Vagina (tissue), 2 donors: ENCODE measurements at places on chromosomes 16 and 17.

DNA sequence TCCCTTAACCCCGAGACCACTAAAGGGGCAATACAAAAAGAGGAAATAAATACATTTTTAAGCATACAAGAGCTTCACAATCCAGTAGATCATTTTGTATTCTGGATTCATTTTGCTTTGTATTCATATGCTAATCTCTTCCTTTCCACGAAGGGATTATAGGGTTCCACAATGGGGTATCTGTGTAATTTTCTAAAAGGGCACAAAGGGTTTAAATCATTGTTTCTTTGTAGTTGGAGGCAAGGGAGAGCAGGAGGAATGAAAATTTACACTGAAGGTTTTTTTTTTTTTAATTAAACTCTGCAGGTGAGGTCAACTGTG is 592 bp upstream of the NUFIP2 start:
- H3K27ac ChIP-seq: peak overlapping the region; percentile 100
- no peaks in the 10 kb centered on the region for H3K36me3 ChIP-seq
- DNase-seq: no peak
- H3K27me3 ChIP-seq: no peaks in the 10 kb centered on the region
- H3K4me3 ChIP-seq: peak overlapping the region; percentile 98
- peaks cover 33% of the 10 kb centered on the region for H3K4me1 ChIP-seq

- peaks cover 21% of the 10 kb centered on the region for H3K4me1 ChIP-seq
- peak overlapping the region; percentile 45 for H3K27ac ChIP-seq
- no peak for DNase-seq
- H3K27me3 ChIP-seq: no peaks in the 10 kb centered on the region
- H3K36me3 ChIP-seq: no peaks in the 10 kb centered on the region
- H3K4me3 ChIP-seq: no peak overlapping the region
Measured at GRCh38 chr16:17224879-17225281, 245.9 kb downstream of the XYLT1 start.

GRCh38 chr17:37830151-37830993 is 85.5 kb upstream of the HNF1B start:
- H3K27ac ChIP-seq: no peak overlapping the region
- no peaks in the 10 kb centered on the region for H3K36me3 ChIP-seq
- no peaks in the 10 kb centered on the region for H3K4me1 ChIP-seq
- no peak overlapping the region for H3K4me3 ChIP-seq

DNA sequence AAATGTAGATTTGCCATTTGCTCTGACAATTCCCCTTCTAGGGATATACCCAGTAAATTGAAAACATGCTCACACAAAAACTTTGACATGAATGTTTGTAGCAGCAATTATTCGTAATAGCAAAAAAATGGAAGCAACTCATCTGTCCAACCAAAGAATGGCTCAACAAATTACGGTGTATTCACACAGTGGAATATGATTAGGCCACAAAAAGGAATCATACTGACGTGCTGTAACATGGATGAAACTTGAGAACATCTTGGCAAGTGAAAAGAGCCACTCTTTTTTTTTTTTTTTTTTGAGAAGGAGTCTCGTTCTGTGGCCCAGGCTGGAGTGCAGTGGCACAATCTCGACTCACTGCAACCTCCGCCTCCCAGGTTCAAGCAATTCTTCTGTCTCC is 24.1 kb upstream of the SPNS3 start:
- no peaks in the 10 kb centered on the region for H3K4me1 ChIP-seq
- no peaks in the 10 kb centered on the region for H3K36me3 ChIP-seq
- no peak overlapping the region for H3K27ac ChIP-seq
- H3K27me3 ChIP-seq: no peaks in the 10 kb centered on the region

DNA sequence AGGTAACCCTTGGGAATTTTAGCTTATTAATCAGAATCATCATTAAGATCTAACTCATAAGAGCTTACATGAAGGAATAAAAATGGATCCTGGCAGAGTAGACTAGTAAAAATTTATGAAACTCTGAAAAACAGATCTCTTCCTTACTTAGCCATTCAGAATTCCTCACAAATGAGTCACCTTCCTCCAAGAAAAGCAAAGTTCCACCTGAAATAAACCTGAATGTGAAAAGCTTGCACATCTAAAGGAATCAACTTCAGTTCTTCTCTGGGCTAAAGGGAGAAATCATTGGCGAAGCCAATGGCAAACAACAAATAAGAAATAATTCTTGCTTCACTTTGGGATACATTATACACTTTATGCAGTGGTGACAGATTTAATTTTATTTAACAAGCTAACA is 22.7 kb downstream of the MYO1D start:
- DNase-seq: no peak
- no peaks in the 10 kb centered on the region for H3K27me3 ChIP-seq
- H3K4me1 ChIP-seq: peaks cover 18% of the 10 kb centered on the region
- no peak overlapping the region for H3K4me3 ChIP-seq

GRCh38 chr16:28237754-28238357 is 26.1 kb upstream of the XPO6 start:
- H3K27ac ChIP-seq: no peak overlapping the region
- no peak overlapping the region for H3K4me3 ChIP-seq
- DNase-seq: no peak
- no peaks in the 10 kb centered on the region for H3K27me3 ChIP-seq
- H3K4me1 ChIP-seq: no peaks in the 10 kb centered on the region
- no peaks in the 10 kb centered on the region for H3K36me3 ChIP-seq

- H3K36me3 ChIP-seq: no peaks in the 10 kb centered on the region
- peaks cover 77% of the 10 kb centered on the region for H3K4me1 ChIP-seq
- H3K27me3 ChIP-seq: no peaks in the 10 kb centered on the region
- DNase-seq: no peak
- no peak overlapping the region for H3K4me3 ChIP-seq
Measured at GRCh38 chr17:17818088-17818526, 18.7 kb downstream of the SREBF1 start.

DNA sequence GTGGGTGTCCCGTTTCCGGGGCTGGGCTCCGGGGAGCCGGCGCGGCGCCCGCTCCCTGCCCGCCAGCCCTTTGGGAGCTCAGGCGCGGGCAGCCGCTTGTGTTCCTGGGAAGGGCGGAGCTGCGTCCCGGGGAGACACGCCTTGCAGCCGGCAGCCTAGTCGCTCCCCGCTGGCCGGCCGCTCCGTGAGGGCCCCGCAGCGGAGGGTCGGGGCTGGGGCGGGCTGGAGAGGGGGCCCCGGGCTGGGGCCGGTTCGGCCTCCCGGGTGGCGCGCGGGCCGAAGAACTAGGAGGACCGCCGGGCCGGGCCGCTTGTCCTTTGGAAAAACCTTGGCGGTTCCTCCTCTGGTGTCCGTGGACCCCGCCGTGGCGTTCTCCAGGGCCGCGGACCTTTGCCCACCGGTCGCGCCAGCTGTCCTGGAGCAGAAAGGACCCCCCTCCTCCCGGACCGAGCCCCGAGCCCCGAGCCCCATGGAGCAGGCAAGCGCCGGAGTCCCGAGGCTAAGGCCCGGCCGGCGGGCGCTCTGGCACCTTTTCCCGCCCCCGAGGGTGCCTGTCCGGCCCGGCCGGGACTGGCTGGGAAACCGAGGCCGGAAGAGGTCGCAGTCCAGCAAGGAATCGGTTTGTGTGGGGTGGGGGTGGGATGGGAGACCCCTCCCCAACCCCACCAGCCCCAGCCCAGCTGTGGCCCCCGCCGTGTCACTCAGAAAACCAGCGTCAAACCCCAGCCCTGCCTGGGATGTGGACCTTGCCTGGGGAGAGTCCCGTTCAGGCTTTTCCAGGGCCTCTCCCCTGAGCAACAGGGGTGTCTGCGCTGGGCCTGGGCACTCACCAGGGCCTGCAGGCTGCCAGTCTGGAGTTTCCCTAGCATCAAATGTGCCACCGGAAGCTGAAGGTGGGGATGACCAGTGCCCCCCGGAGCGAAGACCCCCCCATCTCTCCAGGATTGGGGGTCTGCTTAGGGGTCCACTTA is 6.8 kb upstream of the TBC1D3B start:
- H3K4me1 ChIP-seq: peaks cover 24% of the 10 kb centered on the region
- no peaks in the 10 kb centered on the region for H3K36me3 ChIP-seq
- H3K27me3 ChIP-seq: no peaks in the 10 kb centered on the region
- peak overlapping the region; percentile 55 for H3K4me3 ChIP-seq

- no peak for DNase-seq
- no peak overlapping the region for H3K4me3 ChIP-seq
- no peaks in the 10 kb centered on the region for H3K4me1 ChIP-seq
- H3K27ac ChIP-seq: no peak overlapping the region
- H3K27me3 ChIP-seq: no peaks in the 10 kb centered on the region
Measured at GRCh38 chr16:85678821-85679220, 9.9 kb downstream of the GINS2 start.
